ENCODE measurements at places on chromosomes 13 and 19. TPM values are rescaled to one million over a fixed set of nuclear protein-coding genes. Genes with fewer than 3 reads are reported as not detected.

DNA sequence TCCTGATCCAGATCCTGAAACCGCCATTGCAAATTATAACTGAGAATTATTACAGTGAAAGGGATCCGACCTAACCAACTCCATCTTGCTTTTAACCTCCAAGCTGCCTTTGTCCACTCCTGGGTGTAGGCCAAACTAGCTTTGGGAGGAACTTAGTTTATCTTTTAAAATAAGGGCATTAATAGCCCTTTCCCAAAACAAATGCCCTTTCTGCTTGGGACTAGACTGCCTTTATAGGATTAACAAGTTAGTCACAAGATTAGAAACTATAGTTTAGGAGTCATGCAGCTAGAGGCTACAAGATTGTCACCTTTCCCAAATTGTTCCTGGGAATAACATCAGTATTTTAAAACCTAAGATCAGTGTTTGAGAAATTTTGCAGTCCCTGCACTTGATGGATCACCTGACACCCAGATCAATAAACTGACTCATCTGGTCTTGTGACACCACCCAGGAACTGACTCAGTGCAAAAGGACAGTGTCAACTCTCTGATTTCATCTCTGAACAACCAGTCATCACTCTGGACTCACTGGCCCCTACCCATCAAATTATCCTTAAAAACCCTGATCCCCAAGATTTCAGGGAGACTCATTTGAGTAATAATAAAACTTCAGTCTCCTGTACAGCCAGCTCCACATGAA, 4.1 kb upstream of the ZNF841 start:
- no peak for DNase-seq

DNA sequence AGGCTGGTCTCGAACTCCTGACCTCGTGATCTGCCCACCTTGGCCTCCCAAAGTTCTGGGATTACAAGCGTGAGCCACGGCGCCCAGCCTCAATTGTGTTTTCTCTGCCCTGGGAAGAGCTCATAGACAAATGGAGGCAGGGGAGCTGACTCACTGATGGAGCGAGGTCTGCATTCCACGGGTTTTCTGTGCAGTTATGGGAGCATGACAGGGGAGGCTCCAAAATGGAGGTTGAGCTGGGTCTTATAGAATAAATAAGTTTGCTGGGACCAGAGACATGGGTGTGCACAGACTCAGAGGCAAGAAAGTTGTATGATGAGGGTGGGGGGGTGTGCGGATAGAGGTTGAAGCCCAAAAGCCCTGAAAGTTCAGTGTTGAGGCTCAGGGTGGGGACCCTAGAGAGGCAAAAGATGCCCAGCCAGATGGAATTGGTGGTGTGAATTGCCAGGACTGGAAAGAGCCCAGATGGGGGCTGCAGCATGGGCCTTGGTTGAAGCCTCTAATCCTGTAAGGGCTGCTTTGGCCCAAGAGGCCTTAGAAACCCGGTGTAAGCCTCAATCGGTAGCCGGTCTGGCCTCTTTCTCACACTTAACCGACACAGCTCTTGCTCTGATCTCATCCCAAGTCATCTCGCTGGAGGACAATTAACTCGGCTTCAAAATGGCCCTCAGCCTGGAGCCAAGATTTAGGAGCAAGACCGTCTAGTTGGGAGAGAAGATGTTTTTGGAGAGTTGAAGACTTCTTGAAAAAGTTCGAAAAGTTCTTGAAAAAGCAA, 1.9 kb downstream of the TPM4 start:
- DNase-seq = no peak

- DNase-seq = no peak
Observed at GRCh38 chr19:57759096-57759495, 10.4 kb upstream of the ZNF586 start.

DNA sequence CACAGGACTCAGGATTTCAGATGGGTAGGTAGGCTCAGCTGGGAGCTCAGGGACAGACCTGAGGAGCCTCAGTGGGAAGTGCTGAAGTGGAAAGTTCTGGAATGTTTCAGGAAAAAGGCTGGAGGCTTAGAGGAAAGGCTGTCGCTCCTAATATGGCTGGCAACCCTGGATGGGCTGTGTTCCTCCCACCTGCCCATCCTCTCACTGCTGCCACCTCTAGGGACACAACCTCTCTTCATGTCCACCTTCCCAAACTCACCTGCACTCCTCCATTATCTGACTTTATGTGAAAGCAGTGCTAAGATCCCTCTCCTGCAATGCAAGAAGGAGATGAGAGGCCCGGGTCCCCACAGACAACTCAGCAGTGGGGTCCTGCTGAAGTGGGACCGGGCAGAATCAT, 5.8 kb upstream of the CEACAM21 start:
- DNase-seq = no peak

DNA sequence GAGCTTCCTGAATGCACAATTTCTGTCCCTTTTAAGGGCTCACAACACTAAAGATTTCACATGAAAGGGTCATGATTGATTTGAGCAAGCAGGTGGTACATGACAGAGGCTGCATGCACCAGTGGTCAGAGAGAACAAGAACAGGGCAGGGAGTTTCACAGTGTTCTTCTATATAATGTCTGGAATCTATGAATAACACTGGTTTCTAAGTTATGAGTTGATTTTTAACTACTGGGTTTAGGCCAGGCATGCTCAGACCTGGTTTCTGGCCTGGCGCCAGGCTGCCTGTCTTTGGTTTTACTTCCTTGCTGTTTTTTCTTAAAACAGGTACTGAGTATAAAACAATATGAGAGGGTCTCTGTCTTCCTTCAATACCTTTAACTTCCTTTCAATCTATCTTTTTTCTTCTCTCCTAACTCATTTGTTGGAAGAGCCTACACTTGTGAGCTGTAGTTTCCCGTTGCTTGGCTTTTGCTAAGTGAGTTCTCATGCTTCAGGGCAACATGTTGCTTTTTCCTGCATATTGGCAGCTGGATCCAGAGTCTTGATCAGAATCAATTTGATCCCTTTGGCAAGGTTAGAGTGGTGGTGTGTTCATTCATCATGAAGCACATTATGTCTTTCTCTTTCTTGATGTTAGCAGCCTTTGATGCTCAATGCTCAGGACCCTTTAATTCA, 38.5 kb upstream of the FGF14 start:
- DNase-seq = no peak

DNA sequence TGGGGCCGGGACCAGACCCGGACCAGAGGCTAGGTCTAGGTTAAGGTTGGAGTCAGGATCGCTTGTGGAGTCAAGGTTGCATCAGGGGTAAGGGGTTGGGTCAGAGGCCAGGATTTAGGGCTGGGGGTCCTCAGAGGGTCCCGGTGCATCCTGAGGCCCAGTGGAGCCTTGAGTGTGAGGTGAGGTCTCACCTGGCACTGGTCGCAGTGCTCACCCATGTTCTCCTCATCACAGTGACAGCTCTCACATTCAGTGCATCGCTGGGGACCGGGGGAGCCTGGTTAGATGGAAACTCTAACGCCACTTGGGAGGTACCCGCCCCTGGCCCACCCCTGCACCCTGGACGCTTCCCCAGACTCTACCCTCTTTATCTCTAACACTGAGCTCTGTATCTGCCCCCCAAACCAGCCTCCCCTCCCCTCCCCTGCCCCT, 3.1 kb downstream of the HRC start:
- DNase-seq = no peak

DNA sequence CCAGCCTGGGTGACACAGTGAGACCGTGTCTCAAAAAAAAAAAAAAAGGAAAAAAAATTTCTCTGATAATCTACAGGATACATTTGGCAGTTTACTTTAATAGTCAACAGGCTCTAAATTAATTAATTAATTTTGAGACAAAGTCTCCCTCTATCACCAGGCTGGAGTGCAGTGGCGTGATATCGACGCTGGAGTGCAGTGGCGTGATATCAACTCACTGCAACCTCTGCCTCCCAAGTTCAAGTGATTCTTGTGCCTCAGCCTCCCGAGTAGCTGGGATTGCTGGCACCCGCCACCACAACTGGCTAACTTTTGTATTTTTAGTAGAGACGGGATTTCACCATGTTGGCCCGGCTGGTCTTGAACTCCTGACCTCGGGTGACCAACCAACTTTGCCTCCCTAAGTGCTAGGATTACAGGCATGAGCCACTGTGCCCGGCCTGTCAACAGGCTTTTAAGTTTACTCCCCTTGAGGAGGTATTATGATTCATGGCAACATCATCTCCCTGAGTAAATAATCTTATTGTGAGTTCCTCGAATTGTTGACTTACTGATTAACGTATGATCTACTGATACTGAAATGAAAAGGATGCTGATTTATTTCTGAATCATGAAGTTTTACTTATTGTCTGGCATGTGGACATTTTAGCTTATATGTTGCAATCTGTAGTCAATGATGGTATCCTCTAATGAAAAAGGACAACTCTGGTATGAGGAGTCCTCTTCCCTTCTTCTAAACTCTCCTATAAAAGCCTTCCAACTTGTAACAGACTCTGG, 21.3 kb upstream of the MTRF1 start:
- peak; percentile 60 for DNase-seq

DNA sequence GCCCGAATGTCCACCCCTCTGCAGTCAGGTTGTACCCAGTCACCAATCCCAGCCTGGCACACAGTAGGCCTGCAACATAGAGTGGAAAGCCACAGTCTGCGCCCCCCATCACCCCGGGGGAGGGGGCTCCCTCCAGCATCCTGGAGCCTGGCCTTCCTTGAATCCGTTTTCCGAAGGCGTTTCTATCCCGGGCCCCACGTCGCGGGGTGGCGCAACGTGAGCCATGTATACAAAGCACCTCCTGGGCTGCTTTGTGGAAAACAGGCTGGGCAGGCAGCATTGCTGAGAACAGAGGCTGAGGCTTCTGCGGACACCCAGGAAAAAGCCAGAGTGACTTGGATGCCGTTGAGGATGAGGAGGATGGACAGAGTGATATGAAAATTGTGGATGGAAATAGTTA, 103.3 kb upstream of the USP29 start:
- no peak for DNase-seq

- no peak for DNase-seq
Observed at GRCh38 chr19:6719992-6720368, 470 bp downstream of the C3 start.

DNA sequence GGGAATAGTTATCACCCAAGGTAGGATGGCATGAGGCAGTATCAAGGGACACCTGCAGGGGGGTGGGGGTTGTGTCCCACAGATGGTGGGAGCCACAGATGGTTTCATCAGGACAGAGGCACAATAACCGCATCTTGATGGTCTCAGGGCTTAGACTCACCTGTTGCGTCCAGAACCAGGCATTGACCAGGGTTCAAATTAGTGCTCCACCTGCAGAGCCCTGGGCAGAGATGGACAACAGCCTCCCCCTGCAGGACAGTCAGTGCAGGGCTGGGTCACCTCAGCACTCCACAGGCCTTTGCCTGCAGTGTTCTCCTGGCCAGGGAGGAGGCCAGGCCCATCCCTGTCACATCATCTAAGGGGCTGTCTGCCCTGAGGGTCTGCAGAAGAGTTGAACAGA, 14.5 kb upstream of the CEACAM1 start:
- DNase-seq = no peak

GRCh38 chr13:47696674-47697073, 304.4 kb downstream of the SUCLA2 start:
- DNase-seq = no peak

- DNase-seq = no peak
Observed at GRCh38 chr13:114023716-114024602, 50.1 kb upstream of the C13orf46 start.

DNA sequence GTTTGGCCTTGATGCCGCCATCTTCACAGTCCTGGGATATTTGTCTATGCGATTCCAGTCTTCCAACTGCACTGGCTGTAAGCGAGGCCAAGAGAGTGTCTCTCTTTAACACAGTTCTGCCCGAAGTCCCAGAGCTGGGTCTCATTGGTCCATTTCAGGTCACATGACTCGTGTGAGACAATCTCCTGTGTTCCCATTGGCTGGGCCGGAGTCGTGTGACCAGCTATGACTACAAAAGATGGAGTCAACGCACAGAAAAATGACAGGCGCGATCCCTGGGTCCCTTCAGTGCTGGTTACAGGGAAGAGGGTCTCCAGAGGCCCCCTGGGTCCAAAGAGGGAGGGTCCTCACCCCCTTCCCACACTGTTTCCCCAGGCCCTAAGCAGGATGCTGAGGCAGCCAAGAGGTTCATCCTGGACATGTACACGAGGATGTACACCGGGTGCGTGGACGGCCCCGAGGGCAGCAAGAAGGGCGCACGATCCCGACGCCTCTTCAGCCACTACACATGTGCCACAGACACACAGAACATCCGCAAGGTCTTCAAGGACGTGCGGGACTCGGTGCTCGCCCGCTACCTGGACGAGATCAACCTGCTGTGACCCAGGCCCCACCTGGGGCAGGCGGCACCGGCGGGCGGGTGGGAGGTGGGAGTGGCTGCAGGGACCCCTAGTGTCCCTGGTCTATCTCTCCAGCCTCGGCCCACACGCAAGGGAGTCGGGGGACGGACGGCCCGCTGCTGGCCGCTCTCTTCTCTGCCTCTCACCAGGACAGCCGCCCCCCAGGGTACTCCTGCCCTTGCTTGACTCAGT, 15.9 kb upstream of the S1PR4 start:
- DNase-seq = peak; percentile 50

DNA sequence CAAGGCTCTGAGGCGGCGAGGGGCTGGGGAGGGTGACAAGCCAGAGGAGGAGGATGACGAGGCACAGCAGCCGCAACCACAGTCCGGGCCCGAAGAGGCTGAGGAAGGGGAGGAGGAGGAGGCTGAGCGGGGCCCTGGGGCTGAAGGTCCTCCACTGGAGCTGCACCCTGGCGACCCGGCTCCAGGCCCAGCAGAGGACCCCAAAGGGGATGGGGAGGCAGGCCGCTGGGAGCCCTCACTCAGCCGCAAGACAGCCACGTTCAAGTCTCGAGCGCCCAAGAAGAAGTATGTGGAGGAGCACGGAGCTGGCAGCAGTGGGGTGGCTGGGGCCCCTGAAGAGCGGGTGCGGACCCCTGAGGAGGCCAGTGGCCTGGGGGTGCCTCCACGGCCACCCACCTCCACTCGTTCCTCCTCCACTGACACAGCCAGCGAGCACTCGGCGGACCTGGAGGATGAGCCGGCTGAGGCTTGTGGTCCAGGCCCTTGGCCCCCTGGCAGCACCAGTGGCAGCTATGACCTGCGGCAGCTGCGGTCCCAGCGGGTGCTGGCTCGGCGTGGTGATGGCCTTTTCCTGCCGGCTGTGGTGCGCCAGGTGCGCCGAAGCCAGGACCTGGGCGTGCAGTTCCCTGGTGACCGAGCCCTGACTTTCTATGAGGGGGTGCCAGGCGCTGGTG, 2.9 kb downstream of the CIC start:
- no peak for DNase-seq

DPF1 gene
- polyA plus RNA-seq = 4.4 TPM

ZNF14 gene
- 1.6 TPM for polyA plus RNA-seq

IGSF23 gene
- 0.35 TPM for polyA plus RNA-seq

Data from A549 (cell line).